ENCODE measurements at places on chromosomes 6 and 20.

DNA sequence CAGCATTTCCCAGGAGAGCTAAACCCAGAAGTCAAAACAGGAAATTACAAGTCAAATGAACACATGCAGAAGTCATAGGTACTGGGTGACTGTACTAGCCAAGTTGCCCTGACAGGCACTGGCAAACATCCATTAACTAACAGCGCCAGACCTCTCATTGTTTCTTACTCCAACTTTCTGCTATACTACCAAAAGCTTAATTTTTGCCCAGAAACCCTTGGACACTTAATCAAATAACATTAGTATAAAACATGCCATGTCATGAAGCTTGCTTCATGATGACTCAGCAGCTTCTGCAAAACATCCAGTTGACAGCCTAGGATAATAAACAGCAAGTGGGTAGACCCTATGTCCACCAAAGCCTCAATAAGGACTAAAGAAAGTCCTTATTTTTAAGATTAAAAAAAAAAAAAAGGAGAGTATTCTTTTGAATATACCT is 3.5 kb downstream of the NUP153 start:
- DNase-seq, result no peak

- DNase-seq, result no peak
Measured at GRCh38 chr6:169589699-169590257, 112.1 kb downstream of the WDR27 start.

DNA sequence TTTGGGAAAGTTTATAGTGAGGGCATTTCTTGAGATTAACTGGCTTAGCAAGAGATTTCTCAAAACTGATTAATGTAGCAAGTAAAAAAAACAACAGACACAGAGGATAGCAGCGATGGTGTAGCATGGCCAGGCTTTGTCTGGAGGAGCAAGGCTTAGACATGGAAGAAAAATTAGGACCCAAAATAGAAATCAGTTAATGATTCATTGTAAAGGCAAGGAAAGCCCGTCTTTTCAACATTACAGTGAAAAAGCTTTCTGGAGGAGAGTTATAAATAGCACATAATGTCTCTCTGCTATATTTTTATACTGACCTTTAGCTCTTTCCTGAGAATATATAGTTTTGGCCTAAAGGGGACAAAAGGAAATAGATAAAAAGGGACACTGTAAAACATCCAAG is 45.1 kb downstream of the FNDC1 start:
- DNase-seq, result no peak

DNA sequence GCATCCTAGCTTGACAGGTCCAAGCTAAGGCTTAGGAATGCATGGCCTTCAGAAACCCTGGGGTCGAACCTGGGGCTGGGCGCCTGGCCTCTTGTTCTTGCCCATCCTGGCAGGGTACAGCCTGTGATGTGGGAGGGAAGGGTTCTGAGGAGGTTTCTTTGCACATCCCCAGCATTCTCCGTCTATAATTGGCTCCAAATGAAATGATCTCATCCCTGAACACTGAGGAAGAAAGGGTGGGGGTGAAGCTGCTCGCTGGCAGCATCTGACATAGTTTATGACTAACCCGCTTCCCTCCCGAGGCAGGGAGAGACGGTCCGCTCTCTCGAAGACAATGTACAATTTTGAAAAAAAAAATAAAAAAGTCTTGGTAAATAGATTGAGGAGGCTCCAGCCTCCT is 67.1 kb upstream of the ZNFX1 start:
- peak; percentile 56 for DNase-seq

DNA sequence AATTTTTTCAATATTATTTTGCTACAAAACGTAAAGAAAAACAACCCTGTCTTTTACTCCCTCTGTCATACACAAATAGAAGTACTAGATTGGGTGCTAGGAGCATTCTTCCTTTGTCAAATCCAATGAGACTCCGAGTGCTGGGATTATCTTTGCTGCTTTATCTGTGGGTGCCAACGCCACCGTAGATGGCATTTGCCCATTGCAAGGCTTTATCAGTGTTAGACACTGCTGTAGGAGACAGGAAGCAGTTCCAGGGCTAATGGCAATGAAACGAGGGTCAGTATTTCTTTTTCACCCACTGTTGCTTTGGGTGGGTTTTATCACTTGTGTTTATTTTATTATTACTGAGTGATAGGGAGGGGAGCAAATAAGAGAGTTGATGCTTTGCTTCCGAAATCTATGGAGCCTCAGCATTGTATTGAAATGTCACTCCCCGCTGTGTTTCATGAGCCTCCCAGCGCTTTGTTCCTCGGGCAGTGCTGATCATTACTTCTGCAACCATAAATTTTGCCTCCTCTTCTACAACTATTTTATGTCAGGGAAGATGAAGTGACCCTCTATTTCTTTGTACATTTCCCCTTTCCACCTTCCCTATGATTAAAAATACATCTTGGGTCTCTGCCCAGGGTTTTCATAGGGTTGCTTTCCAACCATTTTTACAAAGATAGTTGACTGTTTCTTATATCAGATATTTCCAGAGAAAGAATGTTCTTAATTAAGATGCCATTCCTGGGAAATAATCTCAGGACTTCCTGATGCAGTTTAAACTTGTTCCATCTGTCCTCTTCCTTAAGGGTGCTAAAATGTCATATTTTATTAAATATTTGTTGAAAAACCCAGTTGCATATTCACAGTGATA is 86.7 kb upstream of the LAMP5 start:
- no peak for DNase-seq

DNA sequence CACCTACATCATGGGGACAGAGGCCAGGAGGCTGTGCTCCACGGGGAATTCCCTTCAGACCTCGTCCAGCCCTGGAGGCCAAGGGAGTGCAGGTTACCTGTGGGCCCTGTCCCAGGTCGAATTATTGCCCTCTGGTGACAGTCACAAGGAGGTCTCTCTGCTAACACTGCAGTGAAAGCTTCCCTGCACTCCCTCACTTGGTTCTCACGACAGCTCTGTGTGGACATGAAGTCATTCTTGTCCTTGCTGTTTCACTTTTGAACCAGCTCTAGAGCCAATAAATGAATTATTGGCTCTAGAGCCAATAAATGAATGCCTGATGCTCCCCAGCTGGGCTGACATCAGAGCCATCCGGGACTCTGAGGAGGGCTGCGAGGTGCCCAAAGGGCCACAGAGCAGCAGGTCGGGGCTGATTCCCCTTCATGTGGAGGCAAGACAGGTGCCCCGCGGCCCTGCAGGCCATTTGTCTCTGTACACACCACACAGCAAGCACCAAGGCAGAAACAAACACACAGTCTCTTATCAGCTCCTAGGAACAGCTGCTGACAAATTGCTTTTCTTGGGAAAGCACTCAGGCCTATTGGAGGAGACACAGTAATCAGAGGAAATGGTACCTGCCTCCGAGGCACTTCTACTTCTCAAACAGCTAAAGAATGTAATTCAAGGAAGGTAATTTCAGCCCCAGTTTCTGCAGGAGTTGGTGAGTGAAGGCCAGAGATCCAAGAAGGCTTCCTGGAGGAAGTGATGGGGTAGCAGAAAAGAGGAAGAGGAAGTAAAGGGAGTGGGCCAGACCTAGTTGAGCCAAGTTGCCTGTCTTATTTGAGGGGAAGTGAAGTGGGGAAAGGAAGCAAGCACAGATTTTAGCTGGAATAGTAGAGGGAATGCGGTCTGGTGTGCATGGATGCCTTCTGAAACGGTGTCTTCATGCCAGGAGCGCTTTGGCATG is 27.5 kb upstream of the TBXT start:
- no peak for DNase-seq

DNA sequence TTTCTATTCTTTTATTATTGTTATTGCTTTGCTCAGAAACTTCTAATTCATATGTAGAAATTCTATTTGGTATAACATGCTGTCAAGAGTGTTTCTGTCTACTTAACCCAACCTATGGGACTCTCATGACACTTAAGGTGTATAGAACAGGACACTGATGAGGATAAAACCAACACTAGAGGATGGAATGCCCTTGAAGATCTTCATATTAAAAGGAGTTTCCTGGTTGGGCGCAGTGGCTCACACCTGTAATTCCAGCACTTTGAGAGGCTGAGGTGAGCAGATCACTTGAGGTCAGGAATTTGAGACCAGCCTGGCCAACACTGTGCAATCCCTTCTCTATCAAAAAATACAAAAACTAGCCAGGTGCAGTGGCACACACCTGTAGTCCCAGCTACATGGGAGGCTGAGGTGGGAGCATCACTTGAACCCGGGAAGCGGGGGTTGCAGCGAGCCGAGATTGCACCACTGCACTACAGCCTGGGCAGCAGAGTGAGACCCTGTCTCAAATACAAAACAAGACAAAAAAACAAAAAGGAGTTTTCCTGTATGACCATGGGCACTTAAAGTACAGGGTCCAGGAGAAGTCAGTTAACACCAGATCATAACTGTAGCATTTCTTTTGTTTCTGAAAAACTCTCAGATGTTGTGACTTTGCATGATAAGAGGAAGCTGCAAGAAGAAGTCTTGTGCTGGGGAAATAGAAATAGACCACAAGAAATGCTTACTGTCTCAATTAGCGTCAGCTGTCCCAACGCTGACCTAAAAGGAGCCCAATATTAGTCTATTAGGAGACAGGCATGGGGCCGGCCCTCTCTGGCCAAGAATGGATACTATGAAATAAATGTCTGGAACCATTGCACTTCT is 38.9 kb upstream of the CD2AP start:
- no peak for DNase-seq

DNA sequence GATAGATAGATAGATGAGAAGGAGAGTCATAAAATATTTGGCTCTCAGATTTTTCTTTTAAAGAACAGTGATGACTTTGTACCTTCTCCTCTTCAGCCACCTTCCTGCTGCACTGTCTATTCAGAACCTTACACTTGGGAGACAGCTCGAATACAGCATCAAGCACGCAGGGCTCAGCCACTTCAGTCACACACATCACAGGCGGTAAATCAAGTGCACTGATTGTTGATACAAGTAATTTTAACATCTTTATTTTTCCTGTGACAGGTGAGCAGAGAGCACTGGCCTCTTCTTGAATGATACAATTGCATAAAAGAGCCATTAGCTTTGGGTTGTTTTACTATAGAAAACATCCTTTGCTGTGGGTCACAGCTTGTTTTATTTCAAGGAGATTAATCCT is 1118.5 kb upstream of the EYS start:
- DNase-seq, result no peak

DNA sequence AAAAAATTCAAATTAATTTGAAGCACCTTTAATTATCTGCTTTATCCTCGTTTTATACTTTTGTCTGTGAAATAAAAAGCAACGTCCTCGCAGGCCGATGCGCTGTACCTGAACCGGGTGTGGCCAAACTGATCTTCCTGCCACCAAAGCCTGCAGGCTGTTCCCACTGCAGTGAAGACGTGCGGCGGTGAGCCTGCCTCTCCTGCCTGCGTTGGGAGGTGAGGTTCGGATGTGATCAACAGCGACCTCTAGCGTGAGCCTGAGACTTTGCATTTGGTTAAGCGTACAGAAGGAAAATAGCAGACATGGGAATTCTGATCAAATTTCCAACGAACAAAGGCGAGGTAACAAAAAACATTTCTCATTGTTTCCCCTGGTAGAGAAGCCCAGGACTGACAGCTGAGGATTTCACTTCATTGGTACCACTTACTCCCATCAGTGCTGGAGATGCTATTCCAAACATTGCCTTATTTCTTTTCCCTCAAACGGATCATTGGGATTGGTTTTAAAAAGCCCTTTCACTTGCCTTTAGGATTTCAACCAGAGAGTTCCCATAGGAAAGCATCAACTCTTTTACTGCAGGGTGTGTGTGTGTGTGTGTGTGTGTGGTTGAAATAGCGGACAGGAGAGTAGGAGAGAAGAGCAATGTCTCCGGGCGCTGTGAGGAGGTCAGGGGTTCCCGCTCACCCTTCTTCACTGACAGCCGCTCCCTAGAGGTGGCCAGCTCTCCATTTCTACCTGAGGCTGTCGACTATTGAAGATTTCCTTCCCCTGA is 56.6 kb upstream of the CCN6 start:
- DNase-seq, result peak; percentile 85

- no peak for DNase-seq
Measured at GRCh38 chr6:7904654-7905319, 5.8 kb downstream of the TXNDC5 start.

DNA sequence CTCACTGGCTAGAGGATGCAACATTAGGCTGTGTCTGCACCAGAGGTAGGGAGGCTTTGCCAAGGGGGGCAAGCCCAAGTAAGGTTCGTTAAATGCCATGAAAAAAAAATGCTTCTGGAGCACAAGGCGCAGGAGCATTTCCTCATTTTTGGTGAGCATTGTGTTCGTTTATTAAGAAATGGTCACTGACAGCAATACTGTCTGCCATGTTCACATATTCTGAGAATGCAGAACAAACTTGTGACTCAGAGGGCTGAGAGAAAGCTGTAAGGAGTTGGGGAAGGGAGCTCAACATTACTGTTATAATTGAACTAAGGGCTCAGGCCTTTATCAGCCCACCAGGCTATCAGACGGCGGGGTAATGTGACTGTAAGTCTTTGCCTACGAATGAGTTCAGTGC is 465.4 kb upstream of the BTBD3 start:
- no peak for DNase-seq

- no peak for DNase-seq
Measured at GRCh38 chr20:56952258-56953047, 314.0 kb downstream of the BMP7 start.

DNA sequence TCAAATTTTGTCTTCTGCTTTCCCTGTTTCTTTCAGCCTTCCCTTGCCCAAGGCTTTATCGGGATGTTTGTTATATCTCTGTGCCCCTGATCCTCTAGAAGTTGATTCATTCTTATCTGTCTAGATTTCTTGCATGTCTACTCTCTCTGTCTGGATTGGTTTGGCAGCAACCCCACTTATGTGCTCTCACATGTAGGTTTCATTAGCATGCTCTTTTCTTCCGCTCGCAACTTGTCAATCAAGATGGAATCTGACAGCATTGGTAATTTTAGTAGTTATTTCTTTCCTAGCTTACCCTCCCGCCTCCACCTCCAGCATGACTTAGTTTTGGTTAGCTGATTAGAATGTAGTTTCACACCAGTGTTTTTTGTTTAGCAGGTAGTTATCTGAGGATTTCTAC is 39.3 kb downstream of the LRRC1 start:
- no peak for DNase-seq

DNA sequence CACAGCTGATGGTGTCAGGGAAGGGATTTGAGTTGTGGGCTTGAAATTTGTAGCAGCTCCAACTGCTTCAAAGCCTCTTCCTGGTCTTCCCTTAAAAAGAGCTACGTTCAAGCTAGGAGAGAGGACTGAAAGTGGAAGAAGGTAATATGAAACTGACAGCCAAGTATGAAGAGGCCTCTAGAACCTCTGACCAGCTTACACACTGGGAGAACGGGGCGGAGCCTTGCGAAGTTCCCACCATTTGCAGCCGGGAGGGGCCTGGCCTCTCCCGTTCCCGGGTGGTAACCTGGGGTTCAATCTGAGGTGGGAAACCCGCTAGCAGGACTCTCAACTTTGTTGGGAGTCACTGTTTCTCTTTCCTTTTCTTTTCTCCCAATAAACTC is 97.8 kb upstream of the PDE10A start:
- no peak for DNase-seq

GRCh38 chr6:14770572-14770971 is 475.3 kb upstream of the JARID2 start:
- DNase-seq, result no peak

All from ureter (tissue), 1 donor.